ENCODE measurements at places on chromosomes 12 and 14.
A peak's percentile ranks its signal among the peaks of the same experiment; 100 is the strongest.

DNA sequence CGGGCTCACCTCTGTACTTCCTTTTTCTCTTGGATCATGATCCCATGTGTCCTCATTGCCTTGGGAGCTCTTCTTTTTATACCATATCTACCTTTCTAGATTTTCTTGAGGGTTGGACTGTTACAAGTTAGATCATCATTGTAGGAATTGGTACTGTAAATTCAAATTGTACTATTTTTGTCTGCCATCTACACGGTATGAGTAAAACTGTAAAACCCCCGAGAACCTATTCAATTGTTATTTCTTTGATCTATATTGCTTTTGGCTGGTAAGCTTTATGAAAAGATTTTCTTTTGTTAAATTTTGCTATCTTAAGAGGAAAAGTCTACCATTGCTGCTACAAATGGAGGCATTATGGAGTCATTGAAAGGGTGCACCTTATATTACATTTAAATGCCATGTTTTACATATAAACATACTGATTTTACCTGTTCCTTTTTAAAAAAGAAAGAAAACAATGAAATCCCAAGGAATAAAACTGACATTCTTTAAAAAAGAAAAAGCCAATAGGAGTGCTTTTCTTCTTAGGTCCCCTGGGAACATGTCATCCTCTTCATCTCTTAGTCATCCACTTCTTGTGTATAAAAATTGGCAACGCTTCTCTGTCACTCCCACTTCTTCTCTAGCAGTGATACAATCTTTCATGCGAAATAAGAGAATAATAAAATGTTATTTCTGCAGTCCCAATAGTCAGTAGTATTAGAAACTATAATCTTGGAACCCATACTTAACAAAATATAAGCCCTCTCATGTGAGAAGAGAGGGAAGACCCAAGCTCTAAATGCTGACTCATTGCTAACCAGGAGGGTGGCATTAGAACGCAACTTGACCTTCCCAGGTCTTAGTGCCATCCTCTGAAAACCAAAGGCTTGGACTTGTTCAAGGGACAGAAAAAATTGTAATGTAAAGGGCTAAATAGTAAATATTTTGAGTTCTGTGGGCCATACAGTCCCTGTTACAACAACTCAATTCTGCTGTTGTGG is 20.4 kb downstream of the RGS6 start:
- no peak for DNase-seq

DNA sequence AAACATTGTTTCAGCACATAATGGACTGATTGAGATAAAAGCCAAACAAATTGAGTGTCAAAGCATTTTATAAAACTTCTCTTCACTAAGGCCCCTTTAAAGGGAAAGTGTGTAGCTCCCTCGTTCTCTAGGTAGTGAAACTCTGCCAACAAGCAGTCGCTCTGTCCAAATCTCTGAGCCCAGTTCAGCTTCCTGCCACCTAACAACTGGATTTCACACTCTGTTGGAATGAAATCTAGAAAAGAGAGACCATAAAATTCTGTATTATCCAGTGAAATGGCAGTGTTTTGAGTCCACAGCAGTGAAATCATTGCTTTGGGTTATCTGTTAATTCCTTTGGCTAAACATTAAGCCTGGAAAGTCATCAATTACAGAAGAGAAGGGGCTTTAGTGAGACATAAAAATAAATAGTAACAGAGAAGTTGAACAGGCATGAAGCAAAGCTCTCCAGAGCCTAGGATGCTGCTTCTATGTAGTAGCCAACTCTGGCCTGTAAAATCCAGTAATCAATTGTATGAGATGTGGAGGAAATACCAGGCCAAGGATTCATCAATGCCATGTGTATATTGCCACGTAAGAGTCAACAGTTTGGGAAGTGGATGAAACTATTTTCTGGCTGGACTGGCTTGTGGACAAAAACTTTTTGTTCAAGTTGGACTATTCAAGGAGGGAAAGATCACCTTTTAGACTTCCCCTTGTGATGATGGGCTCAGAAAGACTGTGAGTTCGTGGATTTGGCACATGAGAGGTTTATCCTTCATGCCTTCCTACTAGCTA is 122.5 kb downstream of the WIF1 start:
- DNase-seq, result no peak

- DNase-seq, result no peak
Observed at GRCh38 chr12:81263072-81263471, 185.2 kb downstream of the ACSS3 start.

DNA sequence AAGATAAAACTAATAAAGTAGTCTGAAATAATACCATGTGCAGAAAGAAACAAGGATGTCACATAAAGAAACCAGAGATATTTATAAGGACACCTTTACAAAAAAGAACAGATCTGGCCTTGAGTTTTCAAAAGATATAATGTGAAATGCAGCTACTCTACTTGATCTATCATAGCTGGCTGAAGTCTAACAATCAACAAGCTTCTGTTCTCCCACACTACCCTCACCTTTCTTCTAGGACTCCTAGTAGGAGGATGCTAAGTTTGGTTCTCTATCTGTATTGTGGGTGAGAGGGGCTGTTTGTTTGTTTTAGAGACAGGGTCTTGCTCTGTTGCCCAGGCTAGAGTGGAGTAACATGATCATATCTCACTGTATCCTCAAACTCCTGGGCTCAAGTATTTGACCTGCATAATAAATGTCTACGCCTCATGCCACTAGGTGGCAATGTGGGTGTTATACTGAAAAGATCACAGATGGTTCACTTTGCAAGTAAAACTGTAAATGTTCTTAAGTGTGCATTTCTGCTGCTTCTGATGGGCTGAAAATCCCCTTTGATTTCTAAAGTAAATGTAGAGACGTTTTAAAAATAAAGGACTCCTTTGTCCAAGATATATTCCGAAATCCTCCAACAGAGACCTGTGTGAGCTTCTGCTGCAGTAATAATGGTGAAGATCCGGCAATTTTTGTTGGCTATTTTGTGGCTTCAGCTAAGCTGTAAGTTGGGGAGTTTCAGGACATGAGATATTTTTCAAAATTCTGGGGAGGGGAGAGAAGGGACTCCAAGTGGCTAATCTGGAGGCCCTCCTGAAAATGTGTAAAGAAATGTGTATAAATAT is 269.3 kb downstream of the DAD1 start:
- no peak for DNase-seq

DNA sequence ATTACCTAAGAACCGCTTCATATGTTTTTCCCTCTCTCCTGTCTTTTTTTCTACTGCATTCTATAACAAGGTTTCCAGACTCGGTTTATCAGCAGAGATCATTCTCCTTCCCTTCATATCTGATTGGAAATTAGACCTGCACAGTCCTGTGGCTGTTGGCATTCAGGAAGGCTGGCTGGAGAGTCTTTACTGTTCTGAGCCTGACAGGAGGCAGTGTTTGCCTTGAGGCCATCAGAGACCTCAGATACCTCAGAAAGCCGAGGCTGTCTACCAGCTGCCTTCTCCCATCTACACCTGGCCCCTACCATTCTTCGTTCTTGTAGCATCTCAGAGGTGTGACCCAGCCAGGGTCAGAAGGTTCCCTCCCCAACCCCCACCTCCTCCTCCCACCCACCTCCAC is 182.0 kb downstream of the CAND1 start:
- no peak for DNase-seq

GRCh38 chr14:100283984-100284881 is 22.0 kb downstream of the SLC25A29 start:
- no peak for DNase-seq

GRCh38 chr14:105351920-105352851 is 37.6 kb downstream of the PACS2 start:
- peak; percentile 87 for DNase-seq

DNA sequence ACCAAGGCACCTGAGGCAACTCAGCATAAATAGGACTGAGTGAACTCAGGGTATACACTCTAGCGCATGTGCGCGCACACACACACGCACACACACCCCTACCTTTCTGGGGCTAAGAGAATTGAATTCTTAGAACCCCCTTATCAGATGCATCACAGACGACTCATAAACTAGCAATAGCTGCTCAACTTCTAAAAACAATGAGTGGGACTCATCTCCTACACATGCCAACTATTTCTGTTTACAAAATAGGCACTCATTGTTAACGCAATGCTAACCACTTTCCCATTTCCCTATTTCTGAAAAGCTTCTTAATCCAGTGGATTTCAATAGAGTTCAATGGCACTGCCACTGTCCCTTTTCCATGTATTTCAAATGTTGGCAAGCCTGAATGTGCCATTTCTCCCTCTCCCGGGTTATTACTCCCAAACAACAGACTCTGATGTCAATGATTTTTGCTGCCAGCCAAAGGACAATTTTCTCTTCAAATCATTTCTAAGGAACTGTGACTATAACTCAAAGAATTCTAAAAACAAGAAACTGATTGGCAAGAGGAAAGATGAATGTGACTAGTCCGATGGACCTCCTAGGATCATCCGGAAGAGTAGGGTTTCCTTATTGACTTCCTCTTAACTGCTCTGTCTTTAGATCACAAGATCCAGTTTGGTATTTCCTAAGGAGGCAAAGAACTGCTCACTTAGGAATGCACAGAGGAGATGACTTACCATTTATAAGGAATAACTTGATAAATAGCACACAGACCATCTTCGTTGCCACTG is 48.8 kb downstream of the SLC38A1 start:
- DNase-seq, result no peak

GRCh38 chr12:86697916-86698640 is 441.9 kb upstream of the MGAT4C start:
- DNase-seq, result no peak
